ENCODE measurements at places on chromosomes 1 and 21.

DNA sequence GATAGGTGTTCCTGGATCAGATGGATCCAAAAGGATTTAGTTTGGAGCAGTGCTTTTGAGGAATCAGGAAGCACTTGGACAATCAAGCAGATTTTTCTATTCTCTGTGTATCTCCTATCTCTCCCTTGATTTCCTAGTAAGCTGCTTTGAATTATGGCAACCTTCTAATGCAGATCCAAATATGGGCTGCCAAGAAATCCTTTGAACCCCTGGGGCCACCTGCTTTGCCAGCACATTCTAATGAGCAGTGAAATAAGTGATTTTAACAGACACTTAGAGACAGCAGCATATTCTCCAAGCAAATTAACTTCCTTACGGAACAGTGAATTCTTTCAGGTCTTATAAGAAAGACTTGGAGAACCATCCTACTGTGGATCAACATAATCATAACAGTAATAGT is 195.4 kb downstream of the GPR52 start:
- DNase-seq: no peak

DNA sequence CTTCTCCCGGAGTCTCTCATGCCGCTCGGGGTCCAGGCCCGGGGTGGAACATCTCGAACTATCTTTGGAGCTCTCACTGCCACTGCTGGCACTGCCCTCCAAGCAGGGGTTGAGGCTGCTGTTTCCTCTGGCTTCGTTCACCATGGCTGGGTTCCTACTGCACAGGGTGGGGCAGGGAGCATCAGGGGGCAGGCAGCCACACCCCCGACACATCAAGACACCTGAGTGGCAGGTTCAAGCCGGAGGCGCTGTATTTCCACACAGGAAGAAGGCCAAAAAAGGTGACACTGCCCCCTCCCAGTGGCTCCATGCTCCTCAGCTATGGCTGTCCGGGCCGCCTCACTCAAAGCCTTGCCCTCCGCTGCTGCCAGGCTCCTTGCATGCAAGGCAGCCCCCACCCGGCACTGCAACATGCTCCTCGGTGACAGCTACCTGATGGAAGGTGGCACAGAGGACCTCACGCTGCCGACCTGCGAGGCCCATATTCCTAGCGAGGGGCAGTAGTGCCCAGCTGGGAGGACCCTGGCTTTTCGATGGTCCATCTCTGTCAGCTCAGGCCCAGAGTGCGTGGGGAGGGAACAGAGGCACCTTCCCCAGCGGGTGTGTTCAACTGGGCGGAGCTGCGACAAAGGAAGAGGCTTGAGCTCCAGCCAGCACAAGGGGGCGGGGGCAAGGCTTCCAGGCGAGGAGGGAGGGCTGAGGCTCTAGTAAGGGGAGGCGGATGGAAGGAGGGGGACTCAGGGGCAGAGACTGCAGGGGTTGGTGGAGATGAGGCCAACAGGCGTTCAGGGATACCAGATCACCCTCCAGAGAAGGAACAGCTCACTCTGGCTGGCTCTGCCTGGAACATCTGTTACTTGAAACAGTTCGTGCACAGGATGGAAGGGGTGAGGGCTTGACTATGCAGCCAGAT is 2.5 kb downstream of the MTHFR start:
- DNase-seq: peak; percentile 99

GRCh38 chr1:186213225-186213607 is 161.8 kb downstream of the TPR start:
- DNase-seq: no peak

DNA sequence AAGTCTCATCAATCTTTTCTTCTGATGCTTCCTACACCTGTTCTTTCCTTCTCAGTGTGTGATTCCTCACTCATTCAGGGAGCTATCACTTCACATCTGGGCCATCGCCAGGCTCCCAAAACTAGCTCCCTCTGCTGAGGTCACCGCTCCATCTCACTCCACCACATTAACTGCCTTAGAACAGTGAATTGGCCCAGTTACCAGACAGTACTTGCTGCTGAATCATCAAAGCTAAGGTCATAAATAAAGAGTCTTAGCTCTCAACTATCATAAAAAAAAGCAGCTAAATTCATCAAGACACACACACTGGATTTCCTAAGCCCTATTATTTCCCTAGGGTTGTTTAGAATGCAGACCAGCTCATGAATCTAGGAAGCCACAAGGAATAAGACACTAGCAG is 18.8 kb upstream of the SRM start:
- no peak for DNase-seq

- DNase-seq: no peak
These were observed 68.7 kb downstream of the AJAP1 start for GRCh38 chr1:4723106-4723505.

DNA sequence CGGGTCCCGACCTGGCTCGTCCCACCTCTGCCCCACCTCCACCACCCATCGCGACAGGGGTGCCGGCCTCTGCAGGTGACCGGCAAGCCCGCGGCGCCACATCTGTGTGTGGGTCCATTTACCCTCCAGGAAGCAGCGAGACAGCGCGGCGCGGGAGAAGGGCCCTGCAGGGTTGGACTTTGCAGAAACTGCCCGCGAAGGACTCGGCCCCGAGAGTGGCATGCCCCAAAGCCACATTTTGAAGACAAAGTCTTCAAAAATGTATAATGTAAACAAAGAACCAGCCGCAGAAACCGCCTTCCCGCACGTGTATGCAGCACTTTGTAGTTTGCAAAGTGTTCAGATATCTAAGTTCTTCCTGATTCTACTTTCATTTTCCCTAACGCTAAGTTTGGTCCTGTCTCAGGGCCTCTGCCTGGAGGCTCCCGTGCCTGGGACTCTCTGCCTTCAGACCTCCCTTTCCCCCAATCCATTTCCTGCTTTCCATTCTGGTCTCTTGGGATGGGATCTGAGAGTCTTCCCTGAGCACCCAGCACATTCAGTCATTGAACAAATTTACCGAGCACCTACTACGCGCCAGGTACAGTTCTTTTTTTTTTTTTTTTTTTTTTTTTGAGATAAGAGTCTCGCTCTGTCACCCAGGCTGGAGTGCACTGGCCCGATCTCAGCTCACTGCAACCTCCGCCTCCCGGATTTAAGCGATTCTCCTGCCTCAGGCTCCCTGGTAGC is 524 bp upstream of the TMCO4 start:
- DNase-seq: peak; percentile 87

- DNase-seq: no peak
These were observed 26.7 kb upstream of the DIP2A start for GRCh38 chr21:46431884-46432488.
